ENCODE measurements at places on chromosomes 4 and X. TPM values are rescaled to one million over a fixed set of nuclear protein-coding genes. Genes with fewer than 3 reads are reported as not detected.

- peak; percentile 14 for DNase-seq
Measured at GRCh38 chrX:94058728-94059382, 384.8 kb downstream of the FAM133A start.

GRCh38 chrX:140983730-140984129, 18.7 kb upstream of the SPANXB1 start:
- DNase-seq, result no peak

GRCh38 chr4:180106122-180106521, 2137.1 kb upstream of the TENM3 start:
- DNase-seq, result no peak

UGT2A3 gene
- 0.11 TPM for total RNA-seq

PRRG3 gene
- 5.1 TPM for total RNA-seq

PCDH7 gene
- 2.4 TPM for total RNA-seq

RASSF6 gene
- total RNA-seq, result 0.27 TPM
